ENCODE measurements at places on chromosomes 4 and X. TPM values are rescaled to one million over a fixed set of nuclear protein-coding genes. Genes with fewer than 3 reads are reported as not detected.

Gene KIF4A
- total RNA-seq, result 21.2 TPM

Gene FOXO4
- 9.5 TPM for total RNA-seq

Gene LRRC66
- 0.14 TPM for total RNA-seq

Gene SHISA3
- total RNA-seq, result 0.11 TPM

Gene VSIG4
- total RNA-seq, result 0.09 TPM

Gene ZNF718
- 10.3 TPM for total RNA-seq

Gene CFP
- total RNA-seq, result 2.4 TPM

Gene C4orf51
- total RNA-seq, result not detected

Gene SASH3
- total RNA-seq, result 126 TPM

Gene SYP
- total RNA-seq, result 8.5 TPM

DNA sequence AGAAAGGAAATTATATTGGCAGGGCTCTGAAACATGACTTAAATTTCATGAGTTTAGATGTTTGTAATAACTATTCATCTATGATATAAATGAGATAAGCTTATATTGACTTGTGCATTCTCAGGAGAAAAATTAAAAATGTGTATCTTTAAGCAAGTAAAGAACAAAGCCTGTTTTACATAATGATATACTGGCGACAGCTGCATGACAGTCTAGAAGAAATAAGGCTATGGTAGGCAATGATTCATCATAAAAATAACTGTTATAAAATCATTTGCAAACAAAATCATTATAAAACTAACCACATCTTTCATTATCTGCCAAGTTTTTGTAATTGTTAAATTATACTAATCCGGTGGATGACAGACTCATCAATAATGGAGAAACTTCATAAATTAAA is 188.1 kb downstream of the ADAM29 start:
- H3K36me3 ChIP-seq, result no peaks in the 10 kb centered on the region
- H3K4me1 ChIP-seq, result no peaks in the 10 kb centered on the region
- no peak for DNase-seq
- no peak overlapping the region for H3K4me3 ChIP-seq
- H3K27ac ChIP-seq, result no peak overlapping the region

GRCh38 chr4:21569638-21570037 is 378.9 kb downstream of the KCNIP4 start:
- H3K4me1 ChIP-seq, result no peaks in the 10 kb centered on the region
- no peak for DNase-seq
- H3K27me3 ChIP-seq, result no peaks in the 10 kb centered on the region
- no peak overlapping the region for H3K4me3 ChIP-seq
- H3K36me3 ChIP-seq, result no peaks in the 10 kb centered on the region

DNA sequence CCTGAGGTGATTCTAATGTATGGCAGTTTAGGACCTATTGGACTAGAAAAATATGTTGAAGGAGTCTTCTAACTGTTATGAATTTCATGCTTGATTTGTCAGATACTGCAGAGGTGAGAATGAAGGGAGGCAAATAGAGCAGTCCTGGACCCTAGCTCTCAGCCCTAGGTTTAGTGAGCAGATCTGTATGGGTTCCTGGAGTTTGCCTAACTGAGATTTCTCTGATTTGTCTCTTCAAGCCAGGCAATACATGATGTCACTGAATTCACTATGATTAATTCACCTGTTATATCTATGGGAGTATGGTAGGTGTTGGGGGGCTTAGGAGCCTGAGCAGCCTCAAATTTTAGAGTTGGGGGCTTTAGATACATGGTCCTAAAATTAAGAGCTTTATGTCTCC is 2.6 kb downstream of the MND1 start:
- H3K36me3 ChIP-seq, result peaks cover 19% of the 10 kb centered on the region
- no peak overlapping the region for H3K27ac ChIP-seq
- no peak for DNase-seq
- H3K4me3 ChIP-seq, result no peak overlapping the region

DNA sequence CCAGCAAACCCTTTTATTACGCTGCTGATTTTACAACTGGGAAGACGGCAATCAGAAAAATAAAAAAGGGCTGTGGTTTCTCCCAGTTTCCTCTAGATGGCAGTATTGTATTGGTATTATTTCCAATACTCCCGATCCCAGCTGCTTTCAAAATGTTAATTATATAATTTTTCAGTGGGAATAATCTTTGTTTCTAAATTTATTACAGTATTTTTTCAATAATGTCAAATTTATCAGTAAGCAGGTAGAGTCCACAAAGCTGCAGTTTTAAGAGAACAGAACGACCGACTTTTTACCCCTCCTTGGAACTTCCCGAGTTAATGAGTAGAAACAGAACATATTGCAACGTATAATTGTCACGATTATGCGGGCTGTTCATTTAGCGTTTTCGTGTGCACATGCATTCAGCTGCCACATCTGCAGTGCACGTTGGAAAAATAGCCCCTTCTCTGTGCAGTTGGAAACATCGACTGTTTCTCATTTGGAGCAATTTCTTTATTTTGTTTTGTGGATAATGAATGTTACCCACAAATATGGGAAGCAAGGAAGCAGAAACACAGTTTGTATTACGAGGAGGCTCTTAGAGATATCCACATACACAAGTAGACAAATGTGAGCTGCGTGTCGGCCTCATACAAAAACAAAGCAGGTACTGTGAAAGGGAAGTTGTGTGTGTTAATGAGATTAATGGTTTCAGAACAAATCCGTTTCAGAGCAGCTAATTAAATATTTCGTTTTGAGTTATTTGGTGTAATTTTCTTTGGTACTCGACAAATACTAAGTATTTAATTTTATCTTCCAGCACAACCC is 188.0 kb downstream of the STIM2 start:
- H3K36me3 ChIP-seq, result peaks cover 3% of the 10 kb centered on the region
- H3K27ac ChIP-seq, result no peak overlapping the region
- no peak overlapping the region for H3K4me3 ChIP-seq
- peaks cover 5% of the 10 kb centered on the region for H3K4me1 ChIP-seq
- no peak for DNase-seq

- H3K36me3 ChIP-seq, result no peaks in the 10 kb centered on the region
- no peak overlapping the region for H3K4me3 ChIP-seq
- no peaks in the 10 kb centered on the region for H3K4me1 ChIP-seq
- DNase-seq, result no peak
- peaks cover 2% of the 10 kb centered on the region for H3K27me3 ChIP-seq
Measured at GRCh38 chr4:174401471-174402130, 117.9 kb downstream of the CEP44 start.

GRCh38 chr4:46404981-46405380 is 15.1 kb upstream of the GABRA2 start:
- DNase-seq, result no peak
- no peaks in the 10 kb centered on the region for H3K27me3 ChIP-seq
- H3K27ac ChIP-seq, result no peak overlapping the region
- H3K4me1 ChIP-seq, result no peaks in the 10 kb centered on the region
- no peaks in the 10 kb centered on the region for H3K36me3 ChIP-seq

DNA sequence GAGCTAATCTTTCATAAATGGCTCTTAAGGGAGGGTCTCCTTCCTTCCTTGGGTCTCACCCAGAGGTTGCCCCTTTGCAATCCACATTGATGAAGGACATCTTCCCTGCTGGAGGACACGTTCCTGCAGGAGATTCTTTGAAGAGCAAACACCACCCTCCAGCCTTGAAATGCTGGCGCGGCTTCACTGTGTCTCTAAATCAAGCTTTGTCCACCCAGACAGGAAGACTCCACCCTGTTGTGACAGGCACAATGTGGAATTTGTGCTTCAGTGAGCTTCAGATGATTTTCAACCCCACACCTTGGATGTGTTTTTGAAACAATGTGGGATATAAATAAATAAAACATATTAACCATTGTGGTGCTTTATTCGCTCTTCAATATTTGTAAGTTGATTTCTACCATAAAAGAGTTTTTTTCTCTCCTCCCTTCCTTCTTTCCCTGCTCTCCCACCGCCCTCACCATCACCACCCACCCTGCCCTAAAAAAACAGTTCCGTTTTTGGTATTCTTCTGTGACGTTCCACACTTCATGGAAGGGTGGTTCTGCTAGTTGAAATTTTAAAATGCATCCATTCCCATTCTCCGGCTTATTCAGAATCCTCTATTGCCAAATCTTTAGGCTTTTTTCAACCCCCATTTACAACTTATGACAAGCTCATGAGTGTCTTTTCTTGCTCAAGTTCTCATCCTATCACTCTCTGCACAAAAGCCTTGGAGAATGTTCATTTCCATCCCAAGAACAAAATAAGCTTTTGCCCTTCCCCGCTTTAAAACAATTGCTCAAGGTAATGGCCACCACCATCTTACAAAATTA is 264.3 kb downstream of the RAPGEF2 start:
- no peak overlapping the region for H3K27ac ChIP-seq
- DNase-seq, result no peak
- H3K4me1 ChIP-seq, result peaks cover 4% of the 10 kb centered on the region
- H3K4me3 ChIP-seq, result no peak overlapping the region

GRCh38 chrX:129759576-129760061 is 20.1 kb upstream of the SASH3 start:
- DNase-seq, result peak; percentile 79
- no peaks in the 10 kb centered on the region for H3K27me3 ChIP-seq

DNA sequence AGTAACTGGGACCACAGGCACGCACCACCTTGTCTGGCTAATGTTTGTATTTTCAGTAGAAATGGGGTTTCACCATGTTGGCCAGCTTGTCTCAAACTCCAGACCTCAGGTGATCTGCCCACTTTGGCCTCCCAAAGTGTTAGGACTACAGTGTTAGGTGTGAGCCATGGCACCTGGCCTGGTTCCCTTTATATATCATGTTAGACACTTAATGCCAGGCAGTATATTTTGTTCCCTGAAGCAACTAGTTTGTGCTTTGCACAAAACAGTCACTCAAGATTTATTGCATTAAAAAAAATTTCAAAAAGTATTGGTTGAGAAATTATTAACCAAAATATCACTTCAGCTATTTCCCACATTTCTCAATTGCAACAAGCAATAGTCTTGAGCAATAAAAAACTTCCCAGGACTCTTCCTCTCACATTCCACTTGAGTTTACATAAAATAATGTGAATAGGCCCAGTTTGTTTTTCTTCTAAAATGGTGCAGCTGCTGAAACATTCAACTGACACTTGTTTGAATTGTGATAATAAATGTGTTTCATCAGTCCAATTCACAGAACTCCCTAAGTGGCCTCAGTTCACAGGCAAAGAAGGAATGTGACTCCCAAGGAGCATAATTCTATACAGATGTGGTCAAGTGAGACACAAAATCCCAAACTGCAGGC is 22.7 kb downstream of the CXCL1 start:
- no peaks in the 10 kb centered on the region for H3K4me1 ChIP-seq
- no peak overlapping the region for H3K4me3 ChIP-seq
- no peak overlapping the region for H3K27ac ChIP-seq
- H3K36me3 ChIP-seq, result no peaks in the 10 kb centered on the region
- no peaks in the 10 kb centered on the region for H3K27me3 ChIP-seq

DNA sequence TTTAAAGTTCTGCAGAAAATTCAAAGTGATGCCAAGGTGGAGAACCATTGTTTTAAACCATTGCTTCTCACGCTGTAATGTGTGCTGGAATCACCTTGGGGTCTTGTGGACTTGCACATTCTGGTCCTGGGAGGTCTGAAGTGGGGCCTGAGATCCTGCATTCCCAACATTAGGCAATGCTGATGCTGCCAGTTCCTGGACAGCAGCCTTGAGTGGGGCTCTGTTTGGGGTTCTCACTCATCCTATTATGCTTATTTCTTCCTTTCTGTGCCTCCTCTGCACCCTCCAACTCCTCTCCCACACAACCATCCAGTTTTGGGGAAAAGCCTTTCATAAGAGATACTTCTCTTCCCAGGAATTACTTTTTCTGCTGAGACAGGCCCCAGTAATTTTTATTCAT is 44.2 kb upstream of the RASSF6 start:
- H3K27ac ChIP-seq, result no peak overlapping the region
- H3K36me3 ChIP-seq, result no peaks in the 10 kb centered on the region
- no peak overlapping the region for H3K4me3 ChIP-seq
- H3K27me3 ChIP-seq, result peaks cover 2% of the 10 kb centered on the region

GRCh38 chr4:161828061-161828460 is 335.7 kb downstream of the FSTL5 start:
- no peaks in the 10 kb centered on the region for H3K36me3 ChIP-seq
- DNase-seq, result no peak
- H3K4me3 ChIP-seq, result no peak overlapping the region

GRCh38 chr4:8552024-8552423 is 28.2 kb upstream of the GPR78 start:
- no peak overlapping the region for H3K4me3 ChIP-seq
- DNase-seq, result no peak
- no peaks in the 10 kb centered on the region for H3K36me3 ChIP-seq
- no peaks in the 10 kb centered on the region for H3K4me1 ChIP-seq

DNA sequence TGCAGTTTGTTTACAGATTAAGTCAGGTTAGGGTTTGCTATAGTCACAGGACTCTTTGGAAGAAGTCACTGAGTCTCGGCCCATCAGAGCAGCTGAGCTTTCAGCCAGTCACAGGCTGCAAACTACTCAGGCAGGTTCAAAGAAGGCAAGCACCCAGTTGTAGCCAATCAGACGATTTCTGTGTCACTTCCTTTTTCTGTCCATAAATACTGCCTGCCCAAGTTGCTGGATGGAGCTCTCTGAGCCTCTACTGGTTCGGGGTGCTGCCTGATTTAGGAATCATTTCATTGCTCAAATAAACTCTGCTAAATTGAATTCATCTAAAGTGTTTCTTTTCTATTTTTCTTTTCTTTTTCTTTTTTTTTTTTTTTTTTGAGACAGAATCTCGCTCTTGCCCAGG is 7.3 kb upstream of the SH3BP2 start:
- H3K36me3 ChIP-seq, result no peaks in the 10 kb centered on the region
- peak overlapping the region; percentile 92 for H3K27ac ChIP-seq
- peak; percentile 67 for DNase-seq
- H3K4me3 ChIP-seq, result no peak overlapping the region

GRCh38 chrX:129577473-129577872 is 37.4 kb downstream of the OCRL start:
- no peak overlapping the region for H3K4me3 ChIP-seq
- H3K27ac ChIP-seq, result no peak overlapping the region
- no peak for DNase-seq
- no peaks in the 10 kb centered on the region for H3K4me1 ChIP-seq

DNA sequence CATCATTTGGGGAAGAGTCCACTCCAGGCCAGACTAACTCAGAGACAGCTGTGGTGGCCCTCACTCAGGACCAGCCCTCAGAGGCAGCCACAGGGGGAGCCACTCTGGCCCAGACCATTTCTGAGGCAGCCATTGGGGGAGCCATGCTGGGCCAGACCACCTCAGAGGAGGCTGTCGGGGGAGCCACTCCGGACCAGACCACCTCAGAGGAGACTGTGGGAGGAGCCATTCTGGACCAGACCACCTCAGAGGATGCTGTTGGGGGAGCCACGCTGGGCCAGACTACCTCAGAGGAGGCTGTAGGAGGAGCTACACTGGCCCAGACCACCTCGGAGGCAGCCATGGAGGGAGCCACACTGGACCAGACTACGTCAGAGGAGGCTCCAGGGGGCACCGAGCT is 3.3 kb upstream of the ERAS start:
- H3K4me1 ChIP-seq, result peaks cover 3% of the 10 kb centered on the region
- peaks cover 10% of the 10 kb centered on the region for H3K27me3 ChIP-seq
- no peak overlapping the region for H3K27ac ChIP-seq
- DNase-seq, result no peak
- H3K36me3 ChIP-seq, result peaks cover 32% of the 10 kb centered on the region

Data from activated CD4-positive, alpha-beta T cell treated with anti-CD3 and anti-CD28 coated beads for 36 hours (primary cell).